ENCODE measurements at places on chromosomes 13 and 19.

- DNase-seq: no peak
These were observed 7.8 kb upstream of the LYPD5 start for GRCh38 chr19:43809762-43810696.

- DNase-seq: no peak
These were observed 152.1 kb downstream of the DACH1 start for GRCh38 chr13:71714802-71715375.

DNA sequence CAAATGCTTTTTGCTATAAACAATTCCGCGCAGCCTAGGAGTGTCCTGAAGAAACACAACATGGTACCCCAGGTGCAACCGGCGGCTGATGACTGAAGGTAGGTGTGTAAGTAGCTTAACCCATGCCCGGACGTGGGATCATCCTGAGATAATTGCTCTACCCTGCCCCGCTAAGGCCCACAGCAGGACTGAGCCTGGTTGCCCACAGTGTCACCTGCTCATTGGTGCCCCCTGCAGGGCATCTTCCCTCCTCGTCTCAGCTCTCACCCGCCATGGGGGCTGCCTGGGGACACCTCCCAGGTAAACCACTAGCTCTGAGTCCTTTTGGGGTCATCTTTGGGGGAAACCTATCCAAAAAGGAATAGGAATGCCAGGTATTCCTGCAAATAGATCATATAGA, 22.3 kb downstream of the TMEM161A start:
- peak; percentile 69 for DNase-seq

GRCh38 chr19:4575267-4576015, 16.0 kb upstream of the SEMA6B start:
- DNase-seq: no peak

DNA sequence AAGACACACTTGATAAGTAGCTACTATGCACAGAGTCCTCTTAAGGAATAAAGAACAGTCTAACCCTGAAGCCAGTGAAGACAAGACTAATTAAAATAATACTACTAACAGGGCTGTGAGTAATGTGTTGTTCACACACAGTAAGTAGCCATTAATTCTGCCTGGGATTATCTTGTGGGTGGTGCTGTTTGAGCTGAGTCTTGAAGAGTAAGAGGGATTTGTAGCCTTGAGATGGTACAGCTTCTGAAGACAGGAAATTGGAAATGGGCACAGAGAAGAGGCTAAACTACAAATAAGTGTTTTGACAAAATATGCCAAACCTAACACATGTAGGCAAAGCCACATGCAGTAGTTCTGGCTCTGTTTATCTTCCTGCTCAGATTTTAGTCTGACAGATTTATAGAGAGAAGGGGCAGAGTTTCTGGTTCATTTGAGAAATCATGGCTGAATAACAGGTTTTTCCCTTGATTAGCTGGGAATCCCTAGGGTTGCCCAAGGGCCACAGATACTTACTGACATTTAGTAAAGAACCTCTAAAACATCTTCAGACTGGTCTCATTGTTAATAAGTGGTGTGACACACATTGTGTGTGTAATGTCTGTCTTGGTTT, 38.0 kb downstream of the ITGBL1 start:
- DNase-seq: no peak

DNA sequence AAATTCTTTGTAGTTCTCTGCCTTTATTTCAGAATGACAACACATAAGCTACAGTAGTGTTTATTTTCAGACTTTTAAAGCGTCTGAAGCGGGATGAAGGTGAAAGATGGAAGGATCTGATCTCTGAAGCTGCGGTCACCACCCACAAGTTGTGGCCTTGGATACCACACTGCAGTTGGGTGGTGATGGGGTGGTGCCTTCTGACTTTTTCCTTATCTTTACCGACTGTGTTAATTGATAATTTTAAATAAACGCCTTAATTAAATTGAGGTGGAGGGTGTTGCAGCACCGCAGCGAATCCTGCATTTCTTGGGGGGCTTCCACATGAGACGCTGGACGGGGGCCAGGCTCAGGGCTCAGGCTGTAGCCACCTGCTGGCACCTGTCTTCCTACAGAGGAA, 1.3 kb downstream of the TFDP1 start:
- DNase-seq: peak; percentile 24

DNA sequence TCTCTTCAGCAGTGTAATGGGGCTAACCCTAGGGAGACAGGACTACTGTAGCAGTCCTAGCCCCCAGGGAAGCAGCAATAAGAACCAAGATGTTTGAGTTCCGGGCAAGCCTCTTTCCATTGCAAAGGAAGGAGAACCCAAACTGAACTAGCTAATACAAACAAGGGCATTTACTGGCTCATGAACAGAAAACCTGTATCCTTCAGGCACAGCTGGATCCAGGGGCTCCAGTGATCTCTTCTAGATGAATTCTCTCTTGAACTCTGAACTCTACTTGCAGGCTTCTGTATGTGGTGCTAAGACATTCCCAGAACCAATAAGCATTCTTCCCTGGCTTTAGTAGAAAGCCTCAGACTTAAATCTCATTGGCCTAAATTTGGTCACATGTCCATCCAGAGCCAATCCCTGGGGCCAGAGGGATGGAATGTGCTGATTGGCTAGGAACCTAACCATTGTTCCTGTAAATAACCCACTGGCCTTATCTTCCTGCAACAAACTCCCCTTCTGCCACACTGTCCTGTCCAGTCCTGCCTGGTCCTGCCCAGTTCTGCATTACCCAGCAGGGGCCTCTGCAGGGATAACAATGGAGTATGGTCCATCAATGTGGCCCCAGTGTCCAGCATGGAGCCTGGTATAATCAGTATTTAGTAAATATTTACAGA, 3.9 kb upstream of the PODNL1 start:
- no peak for DNase-seq

- no peak for DNase-seq
These were observed 27.1 kb downstream of the FAM216B start for GRCh38 chr13:42808341-42808940.

DNA sequence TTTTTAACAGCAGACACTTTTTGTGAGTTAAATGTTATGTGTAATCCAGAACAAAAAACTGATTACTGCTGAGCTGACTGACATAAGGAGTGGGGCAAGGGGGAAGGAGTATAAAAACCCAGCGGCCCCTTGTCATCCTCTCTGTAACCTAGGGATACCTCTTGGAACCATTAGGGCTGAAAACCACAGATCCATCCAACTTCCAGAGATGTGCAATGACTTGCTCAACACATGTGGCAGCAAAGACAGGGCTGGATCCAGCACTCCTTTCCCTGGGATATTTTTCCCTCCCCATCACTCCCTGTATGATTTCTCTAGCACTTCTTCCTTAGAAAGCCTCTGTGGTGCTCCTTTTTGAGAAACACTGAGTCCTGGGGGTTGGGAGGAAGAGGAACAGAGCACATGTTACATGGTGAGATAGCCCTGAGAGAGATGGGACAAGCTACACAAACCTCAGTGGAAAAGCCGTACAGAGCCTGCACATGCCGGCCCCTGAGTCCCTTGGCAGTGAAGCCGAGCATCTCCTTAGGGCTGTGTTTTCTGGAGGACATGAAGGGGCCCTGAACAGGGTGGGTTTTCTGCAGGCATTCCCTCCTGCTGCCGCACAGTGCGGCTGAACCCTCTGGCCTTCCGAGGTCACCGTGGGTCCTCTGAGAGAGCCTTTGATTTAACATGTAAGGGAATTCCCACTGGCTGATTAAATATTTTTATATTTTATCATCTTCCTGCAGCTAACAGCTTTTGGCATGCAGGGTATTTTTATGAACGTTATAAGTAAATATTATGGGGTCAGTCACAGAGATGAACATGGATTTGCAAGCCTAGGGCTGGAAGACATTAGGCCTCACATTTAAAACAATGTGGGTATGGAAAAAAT, 219.9 kb downstream of the COG6 start:
- no peak for DNase-seq

- no peak for DNase-seq
These were observed 519.5 kb downstream of the DCT start for GRCh38 chr13:93959796-93960533.

GRCh38 chr13:40460116-40460515, 206.3 kb downstream of the FOXO1 start:
- no peak for DNase-seq

DNA sequence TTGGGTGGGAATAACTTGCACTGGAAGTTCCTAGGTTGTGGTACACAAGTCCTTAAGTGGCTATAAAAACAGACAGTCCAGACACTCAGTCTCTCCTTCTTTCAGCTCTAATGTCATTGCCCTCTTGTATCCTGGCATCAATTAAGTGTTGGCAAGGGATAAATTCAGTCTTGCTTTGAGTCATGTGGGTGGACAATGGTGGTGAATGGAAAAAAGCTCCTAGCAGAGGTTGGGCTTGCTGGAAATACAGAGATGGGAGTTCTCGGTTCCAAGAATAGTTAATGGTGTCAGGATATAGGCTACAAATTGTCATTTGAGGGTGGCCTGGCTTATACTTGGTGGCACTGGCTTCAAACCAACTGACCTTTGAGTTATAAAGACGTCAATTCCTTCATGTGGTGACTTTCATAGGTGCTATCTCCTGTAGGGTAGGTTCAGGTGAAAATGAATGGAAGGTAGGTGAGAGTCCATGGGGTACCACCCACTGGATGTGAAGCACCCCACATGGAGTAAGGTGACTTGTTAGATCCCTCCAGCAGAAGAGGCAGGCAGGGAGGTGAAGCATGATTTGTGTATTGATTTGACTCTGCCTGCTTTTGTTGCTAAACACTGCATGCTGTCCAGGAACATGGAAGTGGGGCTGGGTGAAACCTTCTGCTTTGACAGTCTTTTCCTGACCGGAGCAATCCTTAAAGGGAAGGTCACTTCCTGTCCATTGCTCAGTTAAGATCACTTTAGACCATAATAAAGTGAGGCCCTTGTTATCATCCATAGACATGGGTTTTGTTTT, 102.0 kb downstream of the LACC1 start:
- DNase-seq: no peak

- DNase-seq: no peak
These were observed 416.3 kb downstream of the LIG4 start for GRCh38 chr13:107799001-107799400.

DNA sequence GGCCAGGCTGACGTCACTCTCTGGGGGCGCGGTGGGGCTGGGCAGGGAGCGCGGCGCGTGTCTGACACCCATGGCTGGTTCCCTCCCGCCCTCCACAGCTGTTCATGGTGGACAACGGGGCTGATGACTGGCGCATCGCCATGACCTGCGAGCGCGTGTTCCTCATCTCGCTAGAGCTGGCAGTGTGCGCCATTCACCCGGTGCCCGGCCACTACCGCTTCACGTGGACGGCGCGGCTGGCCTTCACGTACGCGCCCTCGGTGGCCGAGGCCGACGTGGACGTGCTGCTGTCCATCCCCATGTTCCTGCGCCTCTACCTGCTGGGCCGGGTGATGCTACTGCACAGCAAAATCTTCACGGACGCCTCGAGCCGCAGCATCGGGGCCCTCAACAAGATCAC, 14.7 kb downstream of the KCNN1 start:
- no peak for DNase-seq

GRCh38 chr13:111940892-111941291, 126.1 kb upstream of the SOX1 start:
- no peak for DNase-seq

DNA sequence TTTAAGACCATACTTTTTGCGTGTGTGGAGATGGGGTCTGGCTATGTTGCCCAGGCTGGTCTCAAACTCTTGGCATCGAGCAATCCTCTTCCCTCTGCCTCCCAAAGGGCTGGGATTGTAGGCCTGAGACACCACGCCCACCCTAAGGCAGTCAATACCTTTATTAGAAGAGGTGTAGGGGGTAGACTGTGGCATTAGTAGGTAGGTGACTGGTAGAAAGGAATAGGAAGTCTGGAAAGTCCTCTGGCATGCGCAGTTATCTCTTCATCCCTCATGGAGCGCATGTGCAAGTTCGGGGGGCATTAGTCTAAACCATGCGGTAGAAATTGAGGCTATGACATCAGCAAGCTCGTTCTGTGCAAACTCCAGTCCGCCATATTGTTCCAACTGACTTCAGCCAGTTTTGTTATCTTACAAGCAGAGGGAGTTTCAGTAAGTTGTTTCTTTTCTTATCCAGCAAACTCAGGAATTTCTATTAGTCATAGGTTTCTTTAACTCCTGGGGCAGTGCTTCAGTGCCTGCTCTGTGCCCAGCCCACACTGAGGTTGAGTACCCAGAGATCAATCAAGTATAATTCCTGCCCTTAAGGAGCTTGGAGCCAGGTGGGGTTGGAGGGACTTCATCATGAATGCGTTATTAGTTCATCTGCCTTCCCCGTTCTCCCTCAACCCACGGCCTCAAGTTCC, 7.3 kb upstream of the RANBP3 start:
- no peak for DNase-seq

- no peak for DNase-seq
These were observed 38.1 kb downstream of the PBX4 start for GRCh38 chr19:19580418-19580817.

DNA sequence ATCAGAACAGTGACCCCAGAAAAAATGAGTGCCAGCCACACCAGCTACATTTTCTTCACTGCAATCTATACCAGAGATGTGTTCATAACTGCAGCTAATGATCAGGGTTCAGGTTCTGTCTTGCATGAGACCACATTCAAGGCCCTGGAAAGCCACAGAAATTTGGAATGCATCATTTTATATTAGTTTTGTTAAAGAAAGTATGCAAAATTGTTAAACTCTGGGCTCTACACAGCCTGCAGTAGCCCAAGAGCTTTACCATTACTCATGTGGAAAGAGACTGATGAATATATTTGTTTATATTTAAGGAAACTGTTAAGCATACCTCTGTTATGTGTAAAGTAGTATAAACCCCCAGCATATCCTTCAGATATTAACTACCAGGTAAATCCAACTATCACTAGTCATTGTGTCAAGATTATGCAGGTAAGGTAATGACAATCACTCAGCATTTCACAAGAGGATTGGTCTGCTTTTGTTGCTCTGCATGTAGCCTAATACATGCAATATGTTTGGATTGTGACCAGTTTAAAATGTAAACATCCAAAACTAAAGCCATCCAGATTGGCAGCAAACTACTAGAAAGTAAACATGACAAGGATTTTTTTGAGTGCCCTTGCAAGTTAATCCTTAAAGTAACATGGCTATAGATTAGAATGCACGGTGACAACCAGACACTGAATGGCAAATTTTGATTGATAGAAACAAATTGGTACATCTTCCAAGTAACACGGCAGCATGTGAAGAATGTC, 429.1 kb upstream of the ARGLU1 start:
- DNase-seq: no peak

DNA sequence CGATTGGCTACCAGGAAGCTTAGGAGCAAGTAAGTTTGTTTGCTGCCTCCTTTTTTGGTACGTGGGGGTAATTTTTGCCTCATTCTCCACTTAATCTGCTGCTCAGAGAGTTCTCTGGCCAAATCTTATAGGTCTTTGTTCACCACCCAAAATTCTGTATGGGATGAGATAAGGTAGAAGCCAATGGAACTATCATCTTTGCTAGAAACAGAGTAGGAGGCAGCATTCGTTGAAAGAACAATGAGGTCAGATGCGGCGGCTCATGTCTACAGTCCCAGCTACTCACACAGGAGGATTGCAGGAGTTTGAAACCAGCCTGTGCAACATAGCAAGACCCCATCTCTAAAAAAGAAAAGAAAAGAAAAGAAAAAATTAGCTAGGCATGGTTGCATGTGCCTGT, 5.0 kb upstream of the DNAAF3 start:
- no peak for DNase-seq

GRCh38 chr13:25494698-25495411, 123.1 kb downstream of the ATP8A2 start:
- DNase-seq: no peak

- DNase-seq: no peak
These were observed 12.9 kb downstream of the NACC1 start for GRCh38 chr19:13130886-13131490.

- DNase-seq: no peak
These were observed 4.5 kb upstream of the B3GNT8 start for GRCh38 chr19:41431426-41432386.
